ENCODE measurements at places on chromosomes 2 and 18.

- DNase-seq = no peak
Measured at GRCh38 chr2:219230059-219230540, 494 bp downstream of the ANKZF1 start.

DNA sequence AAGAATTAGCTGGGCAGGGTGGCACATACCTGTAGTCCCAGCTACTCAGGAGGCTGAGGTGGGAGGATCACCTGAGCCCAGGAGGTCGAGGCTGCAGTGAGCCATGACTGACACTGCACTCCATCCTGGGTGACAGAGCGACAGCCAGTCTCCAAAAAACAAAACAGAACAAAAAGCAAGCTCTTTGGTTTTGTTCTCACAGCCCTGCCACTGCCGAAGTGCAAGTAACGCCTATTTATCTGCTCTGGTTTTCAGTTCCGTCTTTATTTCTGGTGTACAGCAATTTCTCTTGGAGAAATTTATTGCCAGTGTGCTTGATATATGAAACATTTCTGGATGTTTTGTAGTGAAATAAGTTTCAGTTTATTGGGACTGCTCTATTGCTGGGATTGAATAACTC, 61.9 kb downstream of the RAB10 start:
- DNase-seq = no peak

- no peak for DNase-seq
Measured at GRCh38 chr2:238499731-238500580, 73.2 kb downstream of the ASB1 start.

- DNase-seq = no peak
Measured at GRCh38 chr18:70335892-70336726, 47.3 kb downstream of the SOCS6 start.

GRCh38 chr2:219643084-219643473, 15.6 kb downstream of the SLC4A3 start:
- no peak for DNase-seq

DNA sequence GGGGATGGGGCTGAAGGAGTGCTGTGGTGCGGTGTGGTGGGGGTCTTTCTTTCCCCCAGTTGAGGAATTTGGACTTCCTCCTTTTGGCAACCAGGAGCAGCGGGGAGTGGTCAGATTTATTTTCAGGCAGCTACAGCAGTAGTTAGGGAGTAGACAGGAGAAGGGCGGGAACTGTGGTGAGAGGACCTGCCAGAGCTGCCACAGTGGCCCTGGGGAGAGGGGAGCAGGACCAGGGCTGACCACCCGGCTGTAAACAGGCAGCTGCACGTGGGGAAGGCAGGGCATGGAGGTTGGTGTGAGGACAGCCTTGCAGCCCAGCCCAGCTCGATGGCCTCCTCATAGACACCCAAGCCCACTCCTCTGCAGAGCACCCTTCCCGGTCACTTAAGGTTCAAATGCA, 197.2 kb downstream of the GLI2 start:
- DNase-seq = no peak

DNA sequence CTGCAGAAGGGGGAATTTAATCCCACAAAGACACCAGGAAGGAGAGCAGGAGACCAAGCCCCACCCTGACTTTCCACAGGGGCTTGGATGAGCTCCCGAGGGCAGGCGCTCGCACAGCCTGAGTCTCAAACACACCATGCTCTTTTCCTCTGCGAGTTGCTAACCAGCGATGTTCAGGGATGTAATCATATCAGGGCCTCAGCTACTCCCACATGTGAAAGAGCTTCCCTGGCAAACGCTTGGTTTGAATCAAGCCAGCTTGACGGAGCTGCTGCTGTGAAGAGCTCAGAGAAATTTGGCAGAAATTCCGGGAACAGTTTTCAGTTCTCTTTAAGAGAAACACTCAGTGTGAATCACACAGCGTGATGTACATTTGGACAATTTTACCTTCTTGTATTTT, 385.8 kb downstream of the GALR1 start:
- DNase-seq = no peak

DNA sequence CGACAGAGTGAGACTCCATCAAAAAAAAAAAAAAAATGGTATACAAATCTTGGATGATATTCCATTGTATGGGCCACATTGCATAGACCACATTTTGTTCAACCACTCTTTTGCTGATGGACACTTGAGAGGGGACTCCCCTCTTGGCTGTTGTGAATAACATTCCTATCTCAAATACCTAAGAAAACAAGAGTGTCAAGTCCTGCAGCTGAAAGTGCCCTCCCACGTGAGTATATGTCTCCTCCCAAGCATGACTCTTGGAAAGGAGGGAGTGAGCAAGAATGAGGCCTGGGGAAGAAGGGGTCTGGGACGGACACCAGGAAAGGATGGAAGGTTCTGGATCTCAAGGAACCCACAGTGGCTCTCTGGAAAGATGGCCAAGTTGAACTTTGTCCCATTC, 36.0 kb upstream of the NPAS2 start:
- no peak for DNase-seq

DNA sequence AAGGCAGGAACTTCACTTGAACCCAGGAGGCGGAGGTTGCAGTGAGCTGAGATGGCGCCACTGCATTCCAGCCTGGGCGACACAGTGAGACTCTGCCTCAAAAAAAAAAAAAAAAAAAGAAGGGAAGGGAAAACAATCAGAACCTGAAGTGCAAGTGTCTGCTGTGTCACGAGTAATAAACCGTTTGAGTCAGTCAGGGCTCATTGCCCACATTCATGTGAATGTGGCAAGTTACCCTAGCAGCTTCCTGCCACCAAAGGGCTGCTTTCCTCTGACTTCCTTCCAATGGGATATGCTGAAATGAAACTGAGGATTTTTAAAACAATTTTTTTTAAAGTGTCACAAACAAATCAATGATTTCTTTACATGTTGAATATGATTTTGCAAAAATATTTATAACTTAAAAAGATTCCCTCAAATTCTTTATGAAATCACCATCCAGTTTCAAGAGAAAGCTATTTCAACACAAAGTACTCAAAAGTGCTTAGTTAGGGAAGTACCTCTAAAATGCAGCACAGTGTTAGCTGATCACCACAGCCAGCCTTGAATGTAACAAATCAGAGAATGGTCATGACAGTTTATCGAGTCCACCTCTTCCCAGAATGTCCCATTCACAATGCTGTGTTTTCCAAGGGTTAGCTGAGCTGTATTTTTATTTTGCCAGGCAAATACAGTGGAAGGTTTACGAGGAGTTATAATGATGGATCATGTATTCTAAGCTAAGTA, 36.4 kb downstream of the WDSUB1 start:
- no peak for DNase-seq

- DNase-seq = no peak
Measured at GRCh38 chr2:152410165-152410597, 75.2 kb downstream of the FMNL2 start.

GRCh38 chr2:231335591-231335990, 59.9 kb upstream of the B3GNT7 start:
- DNase-seq = no peak

DNA sequence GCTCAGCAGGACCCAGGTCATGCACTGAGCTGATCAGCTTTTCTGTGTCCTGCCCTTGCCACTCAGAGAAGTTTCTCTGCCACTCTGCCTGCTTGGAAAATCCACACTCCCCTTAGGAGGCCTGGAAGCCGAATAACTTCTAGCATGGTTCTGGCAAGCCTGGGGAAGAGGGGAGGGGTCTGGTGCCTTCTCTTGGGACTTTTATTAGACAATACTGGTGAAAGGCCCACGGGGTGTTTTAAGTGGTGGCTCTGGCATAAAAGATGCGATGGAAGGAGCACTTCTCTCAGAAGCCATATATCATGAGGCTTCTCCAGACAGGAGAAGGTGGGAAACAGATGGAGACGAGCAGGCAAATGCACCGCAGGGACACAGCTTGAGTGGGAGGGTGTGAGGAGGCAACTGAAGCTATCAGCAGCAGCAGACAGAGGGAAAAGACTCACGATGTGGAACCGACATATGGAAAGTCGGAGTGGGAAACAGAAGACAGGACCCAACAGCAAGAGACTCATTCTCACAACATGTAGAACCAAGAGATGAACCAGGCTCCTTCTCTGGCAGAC, 141.8 kb upstream of the CTNNA2 start:
- peak; percentile 29 for DNase-seq

GRCh38 chr2:236527159-236527630, 42.4 kb upstream of the ACKR3 start:
- no peak for DNase-seq

- no peak for DNase-seq
Measured at GRCh38 chr2:209936106-209936666, 66.3 kb upstream of the RPE start.

DNA sequence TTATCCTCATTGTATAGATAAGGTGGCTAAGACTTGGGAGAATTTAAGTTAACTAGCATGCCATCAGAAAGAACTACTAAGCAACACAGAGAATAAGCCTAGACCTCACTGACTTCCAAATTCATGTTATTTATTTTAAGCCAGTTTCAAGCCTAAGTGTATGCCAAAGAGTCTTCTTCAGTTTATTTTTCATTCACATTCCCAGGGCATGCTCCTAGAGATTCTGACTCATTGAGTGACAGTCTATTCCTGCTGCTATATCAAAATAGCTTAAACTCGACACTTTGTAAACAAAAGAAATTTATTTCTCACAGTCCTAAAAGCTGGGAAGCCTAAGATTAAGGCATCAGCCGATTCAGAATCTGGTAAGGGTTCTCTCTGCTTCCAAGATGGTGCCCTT, 467.1 kb downstream of the MBD2 start:
- DNase-seq = no peak

GRCh38 chr2:20456636-20457426, 10.0 kb downstream of the RHOB start:
- no peak for DNase-seq

DNA sequence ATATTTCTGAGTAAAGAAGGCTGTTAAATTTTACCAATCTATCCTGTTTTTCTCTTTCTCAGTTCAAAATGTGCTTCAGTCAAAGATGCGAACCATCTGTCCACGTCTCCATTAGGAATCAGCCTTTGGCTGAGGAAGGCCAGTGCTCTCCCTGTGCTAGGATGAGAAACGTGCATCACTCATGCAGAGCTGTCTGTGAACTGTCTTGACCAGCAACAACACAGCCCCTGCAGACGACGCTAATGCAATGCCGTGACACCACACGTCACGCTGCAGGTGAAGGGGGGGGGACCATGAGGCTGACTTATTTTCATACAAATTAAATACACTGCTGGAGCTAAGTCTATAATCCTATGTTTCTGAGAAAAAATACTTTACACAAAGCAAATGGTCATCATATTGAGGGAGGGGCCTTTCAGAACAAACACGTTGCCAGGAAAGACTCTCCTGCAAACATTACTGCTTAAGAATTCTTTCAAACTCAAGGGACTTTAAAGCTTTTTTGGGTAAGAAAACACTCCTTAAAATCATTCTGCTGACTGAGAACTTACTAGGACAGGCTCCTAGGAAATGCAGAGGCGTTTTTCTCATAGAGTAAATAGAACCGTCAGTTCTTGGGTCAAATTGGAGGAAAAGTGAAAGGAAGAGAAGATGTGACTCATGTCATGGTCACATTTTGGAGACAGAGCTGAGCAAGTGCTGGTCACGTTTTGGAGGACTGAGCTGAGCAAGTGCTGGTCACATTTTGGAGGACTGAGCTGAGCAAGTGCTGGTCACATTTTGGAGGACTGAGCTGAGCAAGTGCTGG, 97.0 kb downstream of the MBP start:
- no peak for DNase-seq

- no peak for DNase-seq
Measured at GRCh38 chr2:31161637-31162036, 23.4 kb upstream of the GALNT14 start.

DNA sequence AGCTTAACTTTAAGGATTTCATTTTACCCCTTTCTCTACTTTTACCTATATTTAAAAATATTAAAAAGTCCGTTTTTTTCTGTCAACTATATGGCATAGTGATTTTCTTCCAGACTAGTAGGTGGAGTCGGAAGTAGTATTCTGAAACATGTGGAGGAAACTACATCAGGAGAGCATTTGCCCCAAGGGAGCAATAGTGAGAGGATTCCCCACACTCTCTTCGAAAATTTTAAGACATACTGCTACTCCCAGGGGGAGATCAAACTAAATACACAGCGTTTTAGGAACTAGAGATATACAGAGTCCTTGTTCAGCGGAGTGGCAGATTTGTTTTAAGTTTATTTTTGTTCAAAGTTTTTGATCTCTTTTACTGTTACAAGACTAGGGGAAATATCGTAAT, 40.6 kb downstream of the METAP1D start:
- no peak for DNase-seq

- DNase-seq = no peak
Measured at GRCh38 chr2:168254158-168254935, 7.0 kb upstream of the STK39 start.

GRCh38 chr2:138811431-138811830, 31.2 kb upstream of the NXPH2 start:
- no peak for DNase-seq

DNA sequence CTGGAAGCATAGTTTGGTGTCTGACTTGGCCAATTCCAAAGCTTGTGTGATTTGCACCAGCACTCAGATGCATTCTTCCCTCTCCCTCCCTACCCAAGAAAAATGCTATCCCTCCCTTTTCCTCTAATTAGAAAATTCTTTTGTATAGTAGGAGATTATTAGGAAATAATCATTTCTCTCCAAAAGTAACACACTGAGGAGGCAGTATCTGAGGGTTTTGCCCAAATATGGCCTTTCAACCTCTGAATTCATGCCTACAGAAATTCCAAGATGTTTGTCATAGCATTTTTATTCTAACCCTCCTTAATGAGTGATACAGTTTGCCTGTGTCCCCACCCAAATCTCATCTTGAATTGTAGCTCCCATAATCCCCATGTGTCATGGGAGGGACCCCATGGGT, 5.0 kb upstream of the TMEM18 start:
- DNase-seq = no peak

- no peak for DNase-seq
Measured at GRCh38 chr2:455015-455705, 167.3 kb upstream of the ALKAL2 start.

GRCh38 chr2:86441882-86442641, 891 bp downstream of the KDM3A start:
- peak; percentile 77 for DNase-seq

GRCh38 chr2:135863233-135863632, 13.0 kb downstream of the MCM6 start:
- no peak for DNase-seq

DNA sequence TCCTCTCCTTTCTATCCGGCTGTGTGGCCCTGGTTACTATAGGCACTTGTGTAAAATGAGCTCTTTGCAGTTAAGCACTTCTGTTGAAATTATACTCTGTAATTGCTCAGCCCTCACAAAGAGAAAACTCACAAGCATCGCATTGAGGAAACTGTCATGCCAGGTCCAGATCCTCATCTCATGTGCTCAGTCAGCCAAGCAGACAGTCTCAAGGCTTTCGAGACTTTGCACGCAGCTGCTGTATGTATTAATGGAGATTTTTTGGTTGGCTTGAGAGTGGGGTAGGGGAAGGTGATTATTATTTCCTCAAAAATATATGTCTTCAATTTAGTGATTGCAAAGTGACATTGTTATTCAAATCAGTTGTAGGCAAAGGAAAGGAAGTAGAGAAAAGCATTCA, 33.0 kb upstream of the PHLPP1 start:
- DNase-seq = peak; percentile 90

DNA sequence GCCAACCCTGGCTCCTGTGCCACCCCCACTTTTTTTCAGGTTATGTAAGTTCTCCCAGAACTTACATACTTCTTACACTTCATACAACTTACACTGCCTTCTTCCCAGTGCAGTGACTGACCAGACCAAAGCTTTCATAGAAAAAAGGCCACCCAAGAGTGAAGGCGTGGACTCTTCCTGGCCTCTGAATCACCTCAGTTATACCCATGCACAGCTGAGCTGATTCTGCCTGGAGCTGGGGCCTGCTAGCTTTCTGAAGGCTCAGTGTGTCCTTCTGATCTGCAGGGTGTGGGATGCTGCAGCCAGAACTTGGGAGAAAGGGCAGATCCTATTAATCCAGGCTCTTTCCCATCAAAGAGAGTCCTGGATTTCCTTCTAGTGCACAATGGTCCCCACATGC, 216.1 kb downstream of the TTC32 start:
- DNase-seq = no peak
